ENCODE measurements at places on chromosomes 7 and 10.

GRCh38 chr10:97600616-97601015, 11.1 kb downstream of the C10orf62 start:
- no peak for DNase-seq

DNA sequence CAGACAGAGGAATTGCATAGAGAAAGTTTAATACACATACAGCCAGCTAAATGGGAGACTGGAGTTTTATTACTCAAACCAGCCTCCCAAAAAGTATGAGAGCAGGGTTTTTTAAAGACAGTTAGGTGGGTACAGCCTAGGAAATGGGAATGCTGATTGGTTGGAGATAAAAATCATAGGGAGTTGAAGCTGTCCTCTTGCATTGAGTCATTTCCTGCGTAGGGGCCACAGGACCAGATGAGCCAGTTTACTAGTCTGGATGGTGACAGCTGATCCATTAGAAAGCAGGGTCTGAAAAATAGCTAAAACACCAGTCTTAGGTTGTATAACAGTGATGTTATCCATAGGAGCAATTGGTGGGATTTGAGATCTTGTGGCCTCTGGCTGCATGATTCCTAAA, 76.1 kb upstream of the POM121L12 start:
- no peak for DNase-seq

DNA sequence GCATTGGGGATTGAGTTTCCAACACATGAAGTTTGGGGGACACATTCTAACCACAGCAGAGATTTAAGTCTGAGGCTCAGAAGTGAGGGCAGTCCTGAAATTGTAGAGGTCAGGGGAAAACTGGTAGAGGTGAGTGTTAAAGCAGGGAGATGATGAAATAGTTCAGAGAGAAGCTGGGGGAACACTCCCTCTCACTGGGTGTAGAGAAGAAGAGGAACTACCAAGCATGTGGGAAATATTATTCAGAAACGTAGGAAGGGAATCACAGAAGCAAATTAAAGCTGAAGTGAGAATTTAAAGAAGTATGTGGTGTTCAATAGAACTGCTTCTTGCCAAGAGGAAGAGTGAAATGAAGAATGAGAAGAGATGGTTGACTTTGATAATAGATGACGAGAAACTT, 121.5 kb upstream of the FAM3C start:
- DNase-seq: no peak

DNA sequence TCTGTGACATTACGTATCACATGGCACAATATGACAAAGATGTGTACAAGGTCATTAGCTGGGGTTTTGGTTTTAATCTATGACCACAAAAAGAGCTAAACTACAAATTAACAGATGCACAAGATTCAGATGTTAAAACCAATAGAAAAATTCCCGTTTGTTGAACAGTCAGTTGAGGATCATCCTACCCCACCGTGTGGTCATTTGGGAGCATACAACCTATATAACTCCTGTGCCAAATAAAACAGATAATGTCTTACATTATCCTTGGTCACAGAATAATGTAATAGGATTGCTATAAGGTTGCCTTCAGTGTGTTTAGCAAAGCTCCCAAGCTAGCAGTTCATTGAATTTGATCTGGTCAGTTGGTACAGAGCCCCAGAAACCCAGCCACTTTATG, 28.2 kb downstream of the ASNS start:
- DNase-seq: no peak

DNA sequence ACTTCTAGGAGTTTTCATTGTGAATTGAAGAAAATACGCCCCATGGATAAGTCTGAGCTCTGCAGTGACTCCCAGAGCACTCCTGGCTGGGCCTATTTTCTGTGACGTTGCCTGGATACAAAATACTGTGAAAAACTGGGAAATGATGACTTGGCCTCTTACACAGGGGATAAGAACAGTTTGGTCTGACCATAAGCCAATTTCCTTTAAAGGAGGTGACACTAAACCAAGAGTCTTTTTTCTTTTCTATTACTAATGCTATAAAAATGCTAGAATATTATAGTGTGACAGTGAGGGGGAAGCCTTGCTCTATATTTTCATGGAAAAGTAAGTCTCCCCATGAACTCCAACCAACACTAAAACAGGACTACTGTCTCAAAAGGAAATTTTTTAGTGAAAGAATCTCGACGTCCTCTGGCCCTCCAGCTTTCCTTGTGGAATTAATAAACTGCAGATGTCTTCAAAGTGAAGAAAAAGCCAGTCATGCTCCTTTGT, 45.5 kb downstream of the MYOF start:
- no peak for DNase-seq

DNA sequence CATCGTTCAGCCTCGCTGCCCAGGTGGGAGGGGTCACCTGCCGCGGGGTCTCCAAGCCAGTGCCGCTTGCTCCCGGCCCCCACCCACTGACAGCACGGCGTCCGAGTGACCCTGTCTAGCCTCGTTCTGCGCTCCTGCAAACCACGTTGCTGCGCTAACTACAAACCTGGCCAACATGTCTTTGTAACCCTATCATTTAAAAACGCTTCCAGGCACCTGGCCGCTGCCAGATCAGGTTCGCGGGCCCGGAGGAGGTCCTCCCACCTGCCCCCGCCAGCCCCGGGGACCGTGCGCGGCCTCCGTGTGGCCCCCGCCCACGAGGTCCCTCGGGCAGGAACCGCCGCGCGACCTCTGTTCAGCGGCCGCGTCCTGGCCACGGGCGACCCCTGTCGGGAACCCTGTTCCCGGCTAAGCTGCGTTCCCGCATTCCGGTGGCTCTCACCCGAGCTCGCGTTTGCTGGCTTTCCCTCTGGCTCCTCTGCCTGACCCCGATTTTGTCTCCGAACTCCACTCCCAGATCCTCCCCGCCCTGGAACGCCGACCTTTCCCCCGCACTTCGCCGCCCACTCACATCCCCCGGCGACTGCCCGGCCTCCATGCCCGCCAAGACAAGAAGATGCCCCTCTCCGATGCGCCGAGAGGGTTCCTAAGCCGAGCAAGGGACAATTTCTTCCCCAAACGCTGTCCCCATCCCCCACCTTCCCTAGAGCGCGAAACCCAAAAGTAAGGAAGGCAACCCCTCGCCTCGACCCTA, 2.4 kb downstream of the SFMBT2 start:
- DNase-seq: no peak

DNA sequence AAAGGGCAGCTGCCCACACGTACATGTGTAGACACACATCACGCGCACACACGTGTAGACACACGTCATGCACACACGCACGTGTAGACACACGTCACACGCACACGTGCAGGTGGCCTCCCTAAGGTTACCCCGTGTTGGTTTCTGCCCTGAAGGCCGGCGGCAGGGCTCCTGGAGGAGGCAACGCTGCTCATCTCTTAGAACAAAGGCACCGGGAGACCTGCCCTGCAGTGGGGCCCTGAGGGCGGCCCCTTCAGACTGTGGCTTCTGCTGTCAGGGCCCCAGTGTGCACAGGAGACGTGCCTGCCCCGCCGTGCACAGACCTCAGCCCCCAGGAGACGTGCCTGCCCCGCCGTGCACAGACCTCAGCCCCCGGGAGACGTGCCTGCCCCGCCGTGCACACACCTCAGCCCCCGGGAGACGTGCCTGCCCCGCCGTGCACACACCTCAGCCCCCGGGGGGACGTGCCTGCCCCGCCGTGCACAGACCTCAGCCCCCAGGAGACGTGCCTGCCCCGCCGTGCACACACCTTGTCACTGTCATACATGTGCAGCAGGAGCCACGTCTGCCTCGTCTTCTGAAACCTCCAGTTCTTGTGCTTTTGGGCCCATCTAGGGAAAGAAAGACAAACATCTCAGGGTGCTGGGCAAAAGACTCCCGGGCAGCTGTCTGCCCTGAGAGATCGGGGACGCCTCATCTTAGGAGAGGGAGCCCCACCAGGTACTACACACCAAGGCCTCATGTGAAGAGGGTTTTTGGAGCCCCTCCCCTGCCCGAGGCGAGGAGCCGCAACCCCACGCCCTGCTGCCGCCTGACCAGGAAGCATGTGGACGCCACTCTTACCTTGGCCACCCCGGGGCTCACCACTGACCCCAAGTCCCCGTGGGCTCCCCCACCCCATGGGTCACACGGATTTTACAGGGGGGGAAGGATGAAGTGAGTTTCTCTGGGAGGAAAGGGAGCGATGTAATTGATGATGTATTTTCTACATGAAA, 17.3 kb downstream of the CYP2W1 start:
- no peak for DNase-seq

DNA sequence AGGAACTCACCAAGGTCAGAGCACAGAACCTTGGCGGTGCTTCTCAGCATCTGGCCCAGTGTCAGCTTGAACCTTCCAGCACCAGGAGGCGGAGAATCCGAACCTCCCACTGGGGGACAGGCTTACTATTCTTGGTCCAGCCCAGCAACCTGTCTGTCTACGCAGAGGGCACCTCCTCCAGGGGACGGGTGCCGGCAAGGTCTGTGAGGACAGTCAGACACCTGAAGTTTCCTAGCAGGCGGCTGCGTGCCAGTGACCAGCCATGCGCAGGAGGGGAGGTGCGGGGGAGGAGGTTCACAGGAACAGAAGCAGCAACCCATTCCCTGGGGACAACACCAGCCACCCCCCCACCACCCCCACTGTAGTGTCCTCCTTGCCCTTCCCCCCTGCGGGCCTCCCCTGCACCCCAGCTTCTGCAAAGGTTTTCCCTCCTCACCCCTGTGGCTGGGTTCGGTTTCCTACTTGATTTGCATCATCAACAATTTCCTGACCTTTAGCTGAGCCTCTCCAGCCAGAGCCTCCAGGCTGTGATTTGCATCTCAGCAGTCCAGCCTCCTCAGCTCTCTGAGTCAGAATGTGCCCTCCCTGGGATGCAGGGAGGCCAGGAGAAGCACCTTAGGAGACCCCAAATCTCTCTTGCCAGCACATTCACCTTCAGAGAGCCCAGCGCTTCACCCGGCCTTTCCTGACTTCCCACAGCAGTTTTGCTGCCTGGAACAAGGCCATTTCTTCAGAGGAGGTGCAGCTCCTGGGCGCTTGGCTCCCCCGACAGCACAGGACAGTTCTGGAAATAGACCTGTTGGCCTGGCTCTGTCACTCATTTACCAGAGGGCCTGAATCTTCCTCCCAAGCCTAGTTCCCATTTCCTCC, 107.5 kb upstream of the NPS start:
- DNase-seq: no peak

GRCh38 chr7:154569916-154570315, 433.0 kb downstream of the PAXIP1 start:
- no peak for DNase-seq

DNA sequence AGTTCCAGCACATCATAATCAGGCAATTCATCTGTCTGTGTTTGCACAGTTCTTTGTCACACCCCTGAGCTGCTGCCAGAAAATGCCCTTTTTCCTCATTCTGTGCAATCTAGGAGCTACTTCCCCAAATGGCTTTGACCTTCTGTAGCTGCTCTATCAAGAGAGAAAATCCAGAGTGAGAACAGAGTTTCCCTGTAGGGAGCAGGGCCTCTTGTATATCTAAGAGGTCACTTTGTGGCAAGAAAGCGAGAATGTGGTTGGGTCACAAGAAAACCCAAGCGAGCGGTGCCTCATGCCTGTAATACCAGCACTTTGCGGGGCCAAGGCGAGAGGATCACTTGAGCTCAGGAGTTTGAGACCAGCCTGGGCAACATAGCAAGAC, 24.3 kb downstream of the SLC29A3 start:
- DNase-seq: no peak

DNA sequence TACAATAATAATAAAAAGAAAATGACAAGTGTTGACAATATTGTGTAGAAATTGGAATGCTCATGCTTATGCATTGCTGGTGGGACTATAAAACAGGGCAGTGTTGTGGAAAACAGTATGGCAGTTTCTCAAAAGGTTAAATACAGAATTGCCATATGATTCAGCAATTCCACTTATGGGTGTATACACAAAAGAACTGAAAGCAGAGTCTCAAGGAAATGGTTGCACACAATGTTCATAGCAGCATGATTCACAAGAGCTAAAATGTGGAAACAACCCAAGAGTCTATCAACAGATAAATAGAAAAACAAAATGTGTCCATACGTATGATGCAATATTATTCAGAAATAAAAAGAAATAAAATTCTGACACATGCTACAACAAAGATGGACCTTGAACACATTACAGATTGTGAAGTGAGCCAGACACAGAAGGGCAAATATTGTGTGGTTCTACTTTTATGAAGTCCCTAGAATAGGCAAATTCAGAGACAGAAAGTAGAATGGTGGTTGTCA, 64.8 kb upstream of the GRM8 start:
- no peak for DNase-seq

DNA sequence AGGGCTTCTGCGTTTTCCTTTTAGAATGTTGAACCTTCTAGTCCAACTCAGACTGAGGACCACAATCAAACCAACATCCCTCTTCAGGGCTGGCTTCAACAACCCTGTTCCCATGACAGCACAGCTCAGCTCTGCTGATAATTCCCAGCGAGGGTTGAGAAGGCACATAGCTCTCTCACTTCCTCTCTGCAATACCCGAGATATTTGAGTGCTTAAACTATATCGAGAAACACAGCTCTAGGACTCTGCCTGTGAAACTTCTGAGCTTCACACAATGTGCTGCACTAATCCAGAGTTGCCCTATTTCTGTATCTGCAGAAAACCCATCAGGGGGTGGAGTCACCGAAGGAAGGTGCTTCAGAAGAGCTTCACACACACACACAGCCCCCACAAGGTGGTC, 1.6 kb upstream of the ADARB2 start:
- no peak for DNase-seq

- peak; percentile 79 for DNase-seq
Observed at GRCh38 chr7:35792873-35793489, 7.9 kb upstream of the SEPTIN7 start.

- DNase-seq: no peak
Observed at GRCh38 chr10:118139321-118139720, 92.6 kb upstream of the RAB11FIP2 start.

DNA sequence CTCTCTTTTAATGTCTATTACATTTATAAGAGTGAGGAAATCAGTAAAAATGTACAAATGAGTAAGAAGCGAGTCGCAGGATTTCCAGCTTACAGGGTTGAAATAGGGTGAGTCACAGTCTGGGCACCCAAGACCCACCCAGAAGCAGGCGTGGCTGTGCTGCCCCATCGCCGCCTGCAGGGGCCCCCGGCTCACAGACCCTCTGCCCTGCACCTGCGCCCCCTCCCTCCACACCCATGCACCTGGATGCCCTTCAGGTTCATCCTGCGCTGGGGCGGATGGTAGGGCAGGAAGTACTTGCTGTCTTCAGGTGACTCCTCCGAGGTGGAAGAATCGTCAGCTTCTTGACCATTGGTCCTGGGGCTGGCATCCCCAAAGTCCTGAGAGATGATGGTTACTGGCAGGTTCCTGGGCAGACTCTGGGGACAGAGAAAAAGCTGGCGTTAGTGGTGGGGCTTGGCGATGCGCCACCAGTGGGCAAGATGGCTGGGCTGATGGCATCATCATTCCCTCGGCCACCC, 90.2 kb upstream of the GNA12 start:
- DNase-seq: no peak

GRCh38 chr7:88268858-88269257, 37.8 kb downstream of the STEAP4 start:
- no peak for DNase-seq

- no peak for DNase-seq
Observed at GRCh38 chr10:106960812-106961211, 203.7 kb downstream of the SORCS1 start.

DNA sequence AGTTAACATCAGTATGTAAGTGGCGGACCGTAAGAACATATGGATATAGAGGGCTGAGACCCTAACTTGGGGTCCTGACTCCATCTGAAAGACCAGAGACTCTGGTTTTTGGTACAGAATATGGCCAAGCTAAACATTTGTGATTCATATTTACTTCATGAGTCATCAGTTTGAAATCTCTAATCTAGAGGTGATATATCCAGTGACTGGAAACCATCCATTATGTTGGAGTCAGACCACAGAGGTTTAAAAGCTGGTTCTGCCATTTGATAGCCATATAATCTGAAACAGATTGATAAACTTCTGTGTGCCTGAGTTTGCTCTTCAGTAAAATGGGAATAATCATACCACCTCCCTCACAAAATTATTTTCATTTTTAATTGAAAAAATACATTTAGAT, 505.3 kb downstream of the SORCS3 start:
- no peak for DNase-seq

Data from NCI-H2029 treated with DMSO at 0.1 percent for 48 hours (cell line).